Stimulated activated CD8-positive, alpha-beta memory T cell treated with anti-CD3 and anti-CD28 coated beads, Interleukin-4, amount 100 ng/mL, for 4 hours (primary cell): ENCODE measurements at places on chromosomes 4 and X.

- DNase-seq, result no peak
Observed at GRCh38 chr4:109315818-109316217, 13.4 kb upstream of the COL25A1 start.

DNA sequence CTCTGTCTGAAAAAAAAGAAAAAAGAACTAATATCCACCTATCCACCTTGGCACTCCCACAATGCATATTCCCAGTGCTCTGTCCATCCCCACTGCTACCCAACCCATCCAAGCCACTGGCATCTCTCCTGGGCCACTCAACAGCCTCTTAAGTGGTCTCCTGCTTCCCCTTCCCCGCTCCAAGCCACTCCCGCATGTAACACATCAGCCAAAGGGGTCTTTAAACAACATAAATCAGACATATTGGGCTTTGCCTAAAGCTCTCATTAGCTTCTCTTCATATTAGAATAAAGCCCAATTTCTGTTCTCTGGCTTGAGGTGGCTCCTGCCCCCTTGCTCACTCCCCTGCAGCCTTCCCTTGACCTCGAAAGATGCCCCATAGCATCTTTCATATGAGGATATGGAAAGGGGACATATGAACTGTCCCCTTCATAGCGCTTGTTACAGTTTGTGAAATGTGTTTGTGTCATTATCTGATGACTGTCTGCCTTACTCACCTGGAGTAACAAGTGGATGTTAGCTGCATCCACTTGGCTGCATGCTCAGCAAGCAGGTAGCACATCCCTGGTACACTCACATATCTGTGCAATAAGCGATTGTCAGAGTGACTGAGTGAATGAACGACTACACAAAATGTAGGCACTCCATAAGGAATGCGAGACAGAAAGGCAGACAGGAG is 3.1 kb downstream of the BLOC1S4 start:
- no peak for DNase-seq

- DNase-seq, result no peak
Observed at GRCh38 chrX:116667346-116668134, 204.8 kb upstream of the CT83 start.

- no peak for DNase-seq
Observed at GRCh38 chr4:15182600-15183220, 180.4 kb downstream of the CPEB2 start.

DNA sequence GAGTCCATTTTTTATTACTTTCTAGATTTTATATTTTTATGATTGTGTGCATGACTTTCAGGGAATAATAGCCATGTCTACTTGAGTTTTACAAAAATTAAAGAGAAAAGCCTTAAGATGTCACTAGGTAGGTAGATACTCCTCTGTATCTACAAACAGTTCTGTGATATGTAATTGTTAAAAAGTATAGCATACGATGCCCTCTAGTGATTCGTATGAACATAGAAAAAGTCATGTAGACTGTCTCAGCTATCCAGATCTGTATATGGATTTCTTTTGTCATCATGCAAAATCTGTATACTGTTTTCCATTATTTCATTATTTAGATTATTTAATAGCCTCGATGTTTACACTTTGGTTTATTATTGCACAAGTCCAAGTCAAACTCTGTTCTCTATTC is 856.6 kb downstream of the CENPC start:
- no peak for DNase-seq

- DNase-seq, result no peak
Observed at GRCh38 chr4:169278624-169279023, 7.9 kb upstream of the SH3RF1 start.

DNA sequence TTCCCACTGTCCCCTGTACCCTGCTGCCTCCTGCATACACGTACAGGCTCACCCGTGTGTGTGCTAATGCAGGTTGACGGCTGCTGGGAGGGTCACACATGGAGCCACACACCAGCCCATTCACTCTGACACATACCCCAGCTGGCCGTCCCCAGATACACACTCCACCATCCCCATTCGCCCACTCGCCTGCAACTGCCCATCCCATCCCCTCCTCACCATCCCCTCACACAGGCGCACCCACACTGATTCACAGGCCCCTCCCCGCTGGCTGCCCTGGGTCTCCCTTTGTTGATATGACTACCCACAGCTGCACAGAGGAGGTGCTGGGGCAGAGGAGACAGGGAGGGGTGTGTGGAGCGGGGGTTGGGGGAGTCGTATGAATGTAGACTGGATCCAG is 25.7 kb downstream of the PJA1 start:
- no peak for DNase-seq

DNA sequence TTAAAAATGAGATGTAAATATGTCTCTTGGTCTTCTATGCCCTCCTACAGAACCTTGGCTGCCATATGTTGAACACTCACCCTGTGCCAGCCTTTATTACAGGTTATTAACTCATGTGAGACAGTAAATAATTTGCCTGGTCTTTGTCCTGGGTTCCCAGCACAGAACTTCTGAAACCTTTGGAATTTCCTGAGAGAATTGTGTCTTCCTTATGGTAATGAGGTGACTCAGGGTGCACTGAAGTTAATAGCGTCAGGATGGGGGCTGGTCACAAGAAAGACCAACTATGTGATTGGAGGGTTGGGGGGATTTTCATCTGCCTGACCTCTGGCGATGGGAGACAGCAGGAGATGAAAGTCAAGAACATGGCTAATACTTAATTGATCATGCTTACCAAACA is 289.8 kb upstream of the STS start:
- no peak for DNase-seq

GRCh38 chr4:27638163-27638915 is 777.7 kb downstream of the STIM2 start:
- no peak for DNase-seq

- no peak for DNase-seq
Observed at GRCh38 chr4:130393231-130393630, 1297.3 kb downstream of the C4orf33 start.

GRCh38 chr4:35105486-35105885 is 1138.8 kb downstream of the ARAP2 start:
- no peak for DNase-seq

DNA sequence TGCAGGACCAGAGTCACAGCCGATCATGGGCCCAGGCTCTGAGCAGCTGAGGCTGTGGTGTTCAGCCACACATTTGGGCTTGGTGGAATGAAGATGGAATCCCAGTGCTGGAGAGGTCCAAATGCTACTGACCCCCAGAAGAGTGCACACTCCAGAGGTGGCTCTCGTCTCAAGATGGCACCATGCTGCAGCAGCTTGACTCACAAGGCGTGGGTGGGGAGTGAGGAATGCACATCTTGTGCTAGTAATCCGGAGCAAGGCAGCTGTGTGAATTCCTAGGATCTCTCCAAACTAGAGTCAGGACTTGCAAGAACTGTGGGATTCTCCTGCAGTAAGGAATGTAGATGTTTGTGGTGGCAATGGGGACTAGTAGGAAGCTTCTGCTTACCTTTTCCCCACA is 28.7 kb downstream of the RAB28 start:
- no peak for DNase-seq

DNA sequence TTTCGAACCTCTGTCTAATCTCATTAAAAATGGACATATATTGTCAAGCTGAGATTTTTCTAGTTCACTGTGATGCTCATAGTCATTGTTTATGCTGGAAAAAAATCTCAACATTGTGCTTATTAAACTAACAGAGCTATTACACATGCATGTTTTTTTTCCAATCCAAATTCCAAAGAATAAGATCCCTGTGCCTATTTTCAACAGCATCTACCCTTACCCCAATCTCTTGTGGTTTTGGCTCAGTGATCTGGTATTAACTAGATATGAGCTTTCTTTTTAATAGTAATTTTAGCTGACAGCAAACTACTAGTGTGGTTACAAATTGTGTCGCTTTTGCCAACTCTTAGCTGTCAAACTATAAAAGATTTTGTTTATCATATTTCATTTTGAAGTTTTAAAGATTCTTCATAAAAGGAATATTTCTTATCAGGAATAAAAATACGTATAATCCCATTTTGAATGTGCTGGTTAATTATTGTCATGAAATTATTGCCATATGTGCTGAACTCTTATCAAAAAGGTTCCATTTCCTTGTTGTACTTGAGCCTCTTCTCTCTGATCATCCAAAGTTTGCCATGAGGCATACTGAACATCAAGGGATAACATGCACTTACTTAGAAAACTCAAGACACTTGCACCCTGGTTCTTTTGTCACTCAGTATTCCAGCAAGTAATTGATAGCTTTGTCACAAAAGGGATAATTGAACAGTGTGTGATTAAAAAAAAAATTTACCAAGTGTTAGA is 241.2 kb downstream of the ARHGAP24 start:
- DNase-seq, result no peak

DNA sequence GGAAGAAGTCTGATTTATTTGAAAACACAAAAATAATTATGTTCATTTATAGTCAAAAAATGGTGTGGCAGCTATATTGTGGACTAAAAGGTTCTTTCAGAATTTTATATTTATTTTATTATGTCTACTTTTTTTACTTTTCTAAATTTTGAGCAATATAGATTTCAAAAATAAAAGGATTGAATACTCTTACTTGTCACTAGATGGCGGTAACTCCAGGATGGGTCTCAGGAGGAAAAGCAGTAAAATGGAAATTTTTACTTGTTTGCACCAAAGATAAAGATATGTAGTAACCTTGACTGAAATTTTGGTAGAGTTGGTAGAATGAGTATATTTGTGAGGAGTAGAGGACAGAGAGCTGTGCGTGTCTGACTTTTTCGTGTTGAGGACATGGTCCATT is 14.5 kb upstream of the DACH2 start:
- no peak for DNase-seq

DNA sequence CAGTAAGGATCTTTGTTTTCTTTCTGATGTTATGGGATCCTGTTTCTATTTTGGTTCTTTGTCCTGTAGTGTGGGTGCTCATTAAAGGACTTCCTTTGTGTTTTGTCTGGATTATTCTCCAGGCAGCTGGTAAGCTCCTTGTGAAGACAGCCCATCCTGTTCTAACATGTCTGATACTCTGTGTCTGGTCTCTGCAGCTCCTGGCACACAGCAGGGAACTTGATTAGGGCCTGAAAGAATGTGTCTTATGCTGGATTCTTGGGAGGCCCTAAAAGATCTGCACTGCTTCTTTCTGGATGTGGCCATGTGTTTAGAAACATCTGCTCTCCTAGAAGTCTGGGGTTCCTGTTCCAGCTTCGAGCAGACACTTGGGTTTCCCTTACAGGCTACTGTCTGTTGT is 38.1 kb upstream of the ATXN3L start:
- DNase-seq, result no peak

- DNase-seq, result no peak
Observed at GRCh38 chr4:126895988-126896570, 736.7 kb upstream of the INTU start.

DNA sequence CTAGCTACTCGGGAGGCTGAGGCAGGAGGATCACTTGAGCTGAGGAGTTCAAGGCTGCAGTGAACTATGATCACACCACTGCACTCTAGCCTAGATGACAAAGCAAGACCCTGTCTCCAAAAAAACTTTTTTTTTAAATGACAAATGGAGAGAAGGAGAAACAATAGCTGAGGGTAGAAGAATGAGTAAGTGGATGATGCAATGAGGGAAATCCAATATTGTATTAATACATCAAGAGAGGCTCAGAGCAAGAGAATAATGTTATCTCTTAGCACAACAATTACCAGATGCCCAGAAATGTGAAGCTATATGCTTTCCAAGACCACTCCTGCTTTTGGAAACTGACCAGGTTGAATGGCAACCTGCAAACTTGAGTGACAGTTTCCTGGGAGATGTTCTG is 19.9 kb upstream of the GPR173 start:
- no peak for DNase-seq

GRCh38 chr4:89410687-89411086 is 103.1 kb upstream of the GPRIN3 start:
- DNase-seq, result no peak

DNA sequence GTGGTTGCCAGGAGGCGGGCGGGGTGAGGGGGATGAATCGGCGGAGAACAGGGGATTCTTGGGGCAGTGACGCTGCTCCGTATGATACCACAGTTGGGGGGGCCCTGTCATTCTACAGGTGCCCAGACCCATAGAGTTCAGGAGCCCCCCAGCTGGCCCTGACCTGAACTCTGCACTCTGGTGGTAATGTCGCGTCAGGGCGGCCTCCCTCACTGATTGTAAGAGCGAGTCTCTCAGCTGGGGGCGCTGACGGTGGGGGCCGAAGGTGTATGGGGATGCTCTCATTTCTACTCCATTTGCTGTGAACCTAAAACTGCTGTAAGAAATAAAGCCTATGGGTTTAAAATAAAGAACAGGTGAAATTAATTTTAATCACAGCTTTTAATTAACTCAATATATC is 91.8 kb upstream of the PSAPL1 start:
- DNase-seq, result no peak

- peak; percentile 35 for DNase-seq
Observed at GRCh38 chr4:52038103-52038912, at the start of gene SGCB. TSS of gene SGCB (minus strand) at chr4:52038299. CDS start at chr4:52038259, 40 bp downstream.

DNA sequence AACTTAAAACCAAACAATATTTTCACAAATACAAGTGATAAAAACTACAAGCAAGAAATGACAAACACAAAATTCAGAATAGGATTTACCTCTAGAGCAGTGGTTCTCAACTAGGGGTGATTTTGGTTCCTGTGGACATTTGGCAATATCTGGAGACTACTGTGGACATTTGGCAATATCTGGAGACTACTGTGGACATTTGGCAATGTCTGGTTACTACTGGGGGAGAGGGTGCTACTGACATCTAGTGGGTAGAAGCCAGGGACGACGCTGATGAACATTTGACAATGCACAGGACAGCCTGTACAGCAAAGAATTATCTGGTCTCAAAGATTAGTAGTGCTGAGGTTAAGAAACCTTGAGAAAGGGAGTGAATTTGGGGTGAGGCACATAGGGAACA is 169.8 kb downstream of the CLCN4 start:
- no peak for DNase-seq

DNA sequence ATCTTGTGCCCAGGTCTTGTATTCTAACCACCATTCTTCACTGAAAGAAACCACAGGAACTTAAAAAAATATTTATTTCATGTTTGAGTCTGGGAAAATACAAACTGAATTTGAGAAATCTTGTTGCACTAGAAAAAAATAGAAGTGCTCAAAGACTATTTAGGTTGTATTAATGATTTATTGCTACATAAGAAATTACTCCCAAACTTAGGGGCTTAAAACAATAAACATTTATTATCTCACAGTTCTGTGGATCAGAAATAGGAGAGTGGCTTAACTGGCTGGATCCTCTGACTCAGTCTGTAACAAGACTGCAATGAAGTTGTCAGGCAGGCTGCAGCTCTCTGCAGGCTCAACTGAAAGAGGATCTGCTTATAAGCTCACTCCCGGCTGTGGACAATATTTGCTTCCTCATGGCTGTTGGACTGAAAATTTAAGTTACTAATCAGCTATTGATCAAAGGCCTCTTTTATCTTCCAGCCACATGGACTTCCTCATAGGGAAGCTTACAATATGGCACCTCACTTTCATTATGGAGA is 295.4 kb upstream of the FAM241A start:
- no peak for DNase-seq

DNA sequence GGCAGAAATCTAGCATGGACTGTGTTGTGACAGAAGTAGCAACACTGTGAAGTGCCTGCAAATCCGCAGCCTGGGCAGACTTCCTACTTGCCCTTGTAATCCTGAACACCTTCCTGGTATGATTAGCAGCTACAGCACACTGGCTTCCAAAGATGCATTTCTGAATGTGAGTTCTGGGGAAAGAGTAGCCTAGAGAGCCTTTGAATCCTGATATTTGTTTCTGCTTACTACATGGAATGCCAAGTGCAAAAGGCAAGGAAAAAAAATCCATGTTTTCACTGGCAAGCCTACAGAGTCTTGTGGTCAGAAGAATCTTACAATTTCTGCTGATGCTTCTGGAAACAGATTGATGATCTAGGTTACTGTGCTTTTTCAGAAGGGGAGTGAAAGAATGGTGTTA is 223.7 kb downstream of the COL25A1 start:
- no peak for DNase-seq
